ENCODE measurements at places on chromosomes 2 and 18.

DNA sequence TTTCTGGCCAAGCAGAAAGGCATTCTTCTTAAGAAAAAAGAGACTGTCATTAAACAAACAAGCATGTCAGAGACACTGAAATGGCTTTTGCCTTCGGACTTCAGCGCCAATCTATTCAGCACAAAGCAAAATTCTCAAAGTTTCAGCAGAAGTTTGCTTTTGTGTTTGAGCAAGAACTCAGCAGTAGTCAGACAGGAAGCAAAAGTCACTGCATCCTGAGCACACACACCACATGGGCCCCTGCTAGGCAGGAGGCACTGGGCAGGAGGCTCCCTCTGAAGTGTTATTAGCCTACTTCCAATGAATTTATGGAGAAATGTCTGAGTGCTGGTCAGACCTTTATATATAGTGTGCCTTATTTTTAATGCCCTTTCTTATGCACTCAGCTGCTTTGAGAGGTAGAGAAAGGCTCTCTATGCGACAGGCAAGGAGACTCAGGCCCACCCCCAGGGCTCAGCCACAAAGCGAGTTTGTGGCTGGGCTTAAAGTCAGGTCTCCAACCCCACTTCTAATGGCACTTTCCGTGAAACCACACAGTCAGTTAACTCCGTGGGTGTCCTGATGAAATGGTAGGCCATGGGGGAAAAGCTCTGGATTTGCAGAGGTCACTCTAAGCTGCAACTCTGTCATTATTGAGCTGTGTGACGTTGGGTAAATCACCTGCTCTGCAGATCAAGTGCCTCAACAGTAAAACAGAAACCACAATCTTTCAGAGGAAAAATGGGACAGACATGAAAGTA lies 161.0 kb upstream of the TMEM200C start:
- no peak for DNase-seq

GRCh38 chr2:144481666-144482065 lies 38.3 kb downstream of the ZEB2 start:
- DNase-seq = no peak

- DNase-seq = no peak
Observed at GRCh38 chr18:62979900-62980299, 264.6 kb downstream of the PHLPP1 start.

- no peak for DNase-seq
Observed at GRCh38 chr18:79718126-79718525, 38.5 kb downstream of the CTDP1 start.

DNA sequence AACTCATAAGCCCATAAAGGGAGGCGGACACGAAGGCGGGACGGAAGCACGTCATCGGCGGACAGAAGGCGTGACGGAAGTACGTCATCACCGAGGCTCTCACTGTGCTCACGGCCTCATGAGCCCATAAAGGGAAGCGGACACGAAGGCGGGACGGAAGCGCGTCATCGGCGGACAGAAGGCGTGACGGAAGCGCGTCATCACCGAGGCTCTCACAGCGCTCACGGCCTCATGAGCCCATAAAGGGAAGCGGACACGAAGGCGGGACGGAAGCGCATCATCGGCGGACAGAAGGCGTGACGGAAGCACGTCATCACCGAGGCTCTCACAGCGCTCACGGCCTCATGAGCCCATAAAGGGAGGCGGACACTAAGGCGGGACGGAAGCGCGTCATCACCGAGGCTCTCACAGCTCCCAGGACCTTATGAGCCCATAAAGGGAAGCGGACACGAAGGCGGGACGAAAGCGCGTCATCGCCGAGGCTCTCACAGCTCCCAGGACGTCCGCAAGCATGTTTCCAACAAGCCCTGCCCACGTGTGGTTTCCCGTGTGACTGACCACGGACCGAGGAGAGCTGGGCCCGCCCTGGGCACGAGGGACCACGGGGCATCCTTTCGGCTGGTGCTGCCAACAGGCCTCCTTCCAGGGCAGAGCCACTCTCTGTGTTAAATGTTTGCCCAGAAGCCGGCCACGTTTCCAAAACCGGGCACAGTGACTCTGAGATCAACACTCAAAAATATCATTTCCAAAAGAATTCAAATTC lies 182.7 kb upstream of the SALL3 start:
- DNase-seq = no peak

GRCh38 chr2:101106453-101107181 lies 44.6 kb downstream of the TBC1D8 start:
- DNase-seq = no peak

DNA sequence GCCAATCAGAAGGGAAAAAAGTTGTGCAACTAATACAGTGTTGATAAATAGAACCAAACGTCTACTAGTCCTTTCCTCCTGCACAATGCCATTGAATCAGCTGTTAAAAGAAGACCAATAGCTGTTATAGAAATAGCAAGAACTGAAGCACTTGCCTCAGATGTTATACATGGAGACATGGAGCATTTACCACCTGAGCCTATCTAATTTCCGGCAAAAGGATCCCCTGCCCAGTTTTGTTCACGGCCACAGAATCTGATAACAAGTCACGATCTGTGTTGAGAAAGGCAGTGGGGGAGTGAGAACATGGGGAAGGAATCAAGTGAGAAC lies 285.4 kb downstream of the ZEB2 start:
- no peak for DNase-seq

- peak; percentile 12 for DNase-seq
Observed at GRCh38 chr2:109339519-109339966, 210.5 kb downstream of the SH3RF3 start.

DNA sequence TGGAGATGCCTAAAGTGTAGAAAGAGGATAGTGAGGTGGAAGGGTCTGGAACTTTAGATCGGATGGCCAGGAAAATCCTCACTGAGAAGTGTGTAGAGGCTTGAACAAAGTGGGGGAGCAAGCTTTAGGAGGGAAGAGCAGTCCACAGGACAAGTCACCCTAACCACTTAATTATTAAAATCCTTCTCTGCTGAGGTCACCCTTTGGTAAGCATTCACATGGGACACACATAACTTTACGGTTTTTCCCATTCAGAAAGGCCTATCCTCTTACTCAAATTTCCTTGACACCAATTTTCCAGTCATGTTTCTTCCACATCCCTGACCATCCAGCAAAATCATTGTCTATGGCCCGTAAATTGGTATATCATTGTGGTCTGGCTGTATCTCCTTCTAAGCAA lies 31.0 kb upstream of the ZEB2 start:
- no peak for DNase-seq

DNA sequence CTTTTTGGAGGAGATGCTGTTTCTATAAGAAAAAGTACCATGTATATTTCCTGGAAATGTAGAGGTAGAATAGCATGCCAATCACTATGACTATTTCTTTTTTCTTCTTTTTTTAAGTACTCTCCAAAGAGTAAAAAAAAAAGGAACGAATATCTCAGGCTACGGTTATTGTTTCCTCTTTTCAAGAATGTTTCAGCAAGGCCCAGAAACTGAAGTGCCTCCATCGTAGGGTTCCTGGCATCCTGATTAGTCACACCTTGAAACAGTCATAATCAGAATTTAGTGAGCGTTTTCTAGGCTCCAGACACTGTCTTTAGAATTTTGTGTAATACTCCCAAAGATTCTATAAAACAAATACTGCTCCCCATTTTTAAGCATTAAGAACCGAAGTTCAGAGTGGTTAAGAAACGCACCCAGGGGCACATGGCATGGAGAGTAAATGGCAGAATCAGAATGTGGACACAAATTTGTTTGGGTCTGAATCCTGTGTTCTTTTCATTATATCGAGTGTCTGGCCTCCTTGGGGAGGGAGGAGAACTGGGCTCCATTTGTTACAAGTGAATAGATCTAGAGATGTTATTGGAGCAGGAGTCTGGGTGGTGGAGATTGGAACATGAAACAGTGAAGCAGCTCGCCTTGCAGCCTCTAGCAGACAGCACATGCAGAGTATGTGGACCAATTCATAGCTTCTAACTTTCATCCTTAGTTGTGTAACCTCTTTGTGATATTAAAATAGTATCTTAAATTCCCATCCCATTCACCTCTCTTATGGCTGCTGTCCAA lies 26.7 kb downstream of the ZEB2 start:
- no peak for DNase-seq

DNA sequence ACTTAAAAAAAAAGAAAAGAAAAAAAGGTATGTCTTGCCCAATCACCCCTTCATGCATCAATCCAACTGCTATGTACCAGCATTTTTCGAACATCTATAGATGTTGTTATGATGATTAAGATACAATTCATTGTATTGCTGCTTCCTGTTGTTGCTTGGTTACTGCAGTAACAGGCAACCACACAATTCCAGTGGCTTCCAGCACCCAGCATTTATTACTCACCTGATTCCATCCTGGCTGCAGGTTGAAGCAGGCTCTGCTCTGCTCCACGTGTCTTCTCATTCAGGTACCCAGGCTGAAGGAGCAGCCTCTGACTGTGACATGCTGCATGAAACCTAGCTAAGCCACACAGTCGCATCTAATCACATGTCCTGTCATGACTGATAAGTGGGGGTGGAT lies 196.9 kb downstream of the INO80D start:
- no peak for DNase-seq

GRCh38 chr2:233764264-233764663 lies 4.2 kb downstream of the UGT1A1 start:
- no peak for DNase-seq

DNA sequence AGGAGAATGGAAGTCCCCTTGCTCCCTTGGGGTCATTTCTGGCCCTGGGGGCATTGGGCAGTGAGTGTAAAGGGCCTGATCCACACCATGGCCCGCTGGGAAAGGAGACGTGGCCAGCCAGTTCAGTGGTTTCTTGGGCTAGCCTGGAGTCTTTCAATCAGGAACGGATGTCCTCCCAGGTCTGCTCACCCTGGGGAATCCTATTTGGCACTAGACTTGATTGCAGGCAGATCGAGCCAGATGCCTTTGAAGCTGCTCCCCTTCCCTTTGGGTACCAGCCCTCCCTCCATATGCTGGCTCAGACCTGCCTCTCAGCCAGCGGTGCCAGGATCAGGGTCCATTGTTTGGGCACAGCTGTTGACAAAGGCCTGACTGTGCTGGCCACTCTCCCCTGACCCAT lies 11.0 kb downstream of the FBLN7 start:
- DNase-seq = no peak

- no peak for DNase-seq
Observed at GRCh38 chr2:10161206-10161931, 38.8 kb downstream of the RRM2 start.

DNA sequence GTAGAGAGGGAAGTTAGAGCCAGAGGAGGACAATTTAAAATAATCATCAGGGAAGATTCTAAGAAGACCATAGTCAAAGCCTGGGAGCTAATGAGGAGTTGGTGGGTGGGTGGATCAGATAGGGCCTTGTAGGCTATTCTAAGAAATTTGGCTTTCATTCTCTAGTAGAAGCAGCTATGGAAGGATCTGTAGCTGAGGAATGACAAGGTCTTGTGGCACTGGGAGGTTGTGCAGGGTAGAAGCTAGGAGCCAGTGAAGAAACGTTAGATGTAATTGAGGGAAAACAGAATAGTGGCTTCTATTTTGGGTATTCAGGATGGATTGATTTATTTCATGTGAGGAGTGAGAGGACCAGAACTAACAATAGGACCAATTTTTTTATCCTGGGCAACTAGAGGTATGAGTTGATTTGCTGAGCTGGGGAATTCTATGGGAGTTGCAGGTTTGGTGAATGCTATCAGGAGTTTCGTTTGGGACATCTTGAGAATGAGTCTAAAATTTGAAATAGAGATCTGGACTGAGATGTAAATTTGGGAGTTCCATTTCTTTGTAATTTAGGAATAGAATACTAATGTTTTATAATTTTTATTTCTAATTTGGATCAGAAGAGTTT lies 371.9 kb downstream of the PARD3B start:
- DNase-seq = no peak

- no peak for DNase-seq
Observed at GRCh38 chr2:88188748-88189147, 18.6 kb downstream of the THNSL2 start.

DNA sequence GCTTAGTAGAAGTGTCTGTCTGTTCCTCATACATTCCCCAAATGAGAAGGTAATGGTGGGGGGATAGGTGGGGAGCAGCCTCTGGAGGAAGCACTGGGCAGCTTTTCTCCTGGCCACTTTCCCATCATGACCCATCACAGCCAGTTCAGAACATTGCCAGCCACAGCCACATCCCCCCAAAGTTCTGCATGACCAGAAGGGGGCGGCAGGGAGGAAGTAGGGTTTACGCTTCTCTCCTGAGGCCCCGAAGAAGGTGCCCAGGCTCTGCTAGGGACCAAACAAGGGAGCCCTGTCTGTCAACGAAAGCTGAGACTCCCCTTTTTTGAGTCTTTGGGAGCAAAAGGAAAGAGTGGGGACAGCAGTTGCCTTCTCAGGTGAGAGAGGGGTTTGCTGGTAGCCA lies 7.7 kb downstream of the IGFBP5 start:
- no peak for DNase-seq

DNA sequence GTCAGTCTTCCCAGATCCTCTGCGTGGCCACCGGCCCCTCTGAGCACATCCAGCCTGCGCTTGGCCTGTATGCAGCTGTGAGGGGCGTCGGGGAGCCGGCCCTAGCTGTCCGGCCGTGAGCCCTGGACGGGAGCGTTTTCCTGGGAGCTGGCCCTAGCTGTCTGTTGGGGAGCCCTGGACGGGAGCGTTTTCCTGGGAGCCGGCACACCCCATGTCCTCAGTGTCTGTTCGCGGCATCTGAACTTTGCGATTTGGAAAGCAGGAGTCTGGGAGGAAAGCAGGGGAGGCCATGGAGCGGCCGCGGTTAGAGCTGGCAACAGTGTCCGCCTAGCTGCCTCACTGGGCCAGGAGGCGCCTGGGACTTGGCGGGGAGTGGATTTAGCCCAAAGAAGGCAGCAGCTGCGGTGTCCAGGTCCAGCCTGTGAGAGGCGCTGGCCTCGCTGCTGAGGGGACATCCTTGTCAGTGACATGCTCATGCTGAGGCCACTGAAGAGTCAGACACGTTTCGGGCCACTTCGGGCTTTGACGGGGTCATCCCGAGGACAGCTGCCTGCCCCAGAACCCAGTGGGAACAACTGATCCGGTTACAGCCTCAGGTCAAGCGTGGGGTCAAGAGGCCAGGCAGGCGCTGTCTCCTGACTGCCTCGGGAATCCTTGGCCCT lies 75.8 kb downstream of the KCNG2 start:
- DNase-seq = no peak

DNA sequence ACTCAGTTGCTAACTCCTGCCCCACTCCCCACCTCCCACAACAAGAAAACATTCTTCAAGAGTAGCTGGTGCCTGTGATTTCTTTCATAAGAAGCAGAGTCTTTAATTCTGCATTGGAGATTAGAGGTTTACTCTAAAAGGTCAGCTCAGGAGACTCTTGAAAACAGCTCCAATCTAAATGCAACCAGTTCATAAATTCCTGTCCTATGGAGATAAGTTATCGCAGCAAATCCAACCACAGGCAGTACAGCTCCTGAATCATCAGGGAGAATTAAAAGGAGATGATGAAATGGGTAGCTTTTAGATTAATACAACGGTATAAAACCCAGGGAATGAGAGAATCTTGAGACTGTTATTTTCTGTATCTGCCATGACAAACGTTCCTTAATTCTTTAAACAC lies 130.7 kb downstream of the SOCS6 start:
- no peak for DNase-seq
